ENCODE measurements at places on chromosomes 6 and 20.

DNA sequence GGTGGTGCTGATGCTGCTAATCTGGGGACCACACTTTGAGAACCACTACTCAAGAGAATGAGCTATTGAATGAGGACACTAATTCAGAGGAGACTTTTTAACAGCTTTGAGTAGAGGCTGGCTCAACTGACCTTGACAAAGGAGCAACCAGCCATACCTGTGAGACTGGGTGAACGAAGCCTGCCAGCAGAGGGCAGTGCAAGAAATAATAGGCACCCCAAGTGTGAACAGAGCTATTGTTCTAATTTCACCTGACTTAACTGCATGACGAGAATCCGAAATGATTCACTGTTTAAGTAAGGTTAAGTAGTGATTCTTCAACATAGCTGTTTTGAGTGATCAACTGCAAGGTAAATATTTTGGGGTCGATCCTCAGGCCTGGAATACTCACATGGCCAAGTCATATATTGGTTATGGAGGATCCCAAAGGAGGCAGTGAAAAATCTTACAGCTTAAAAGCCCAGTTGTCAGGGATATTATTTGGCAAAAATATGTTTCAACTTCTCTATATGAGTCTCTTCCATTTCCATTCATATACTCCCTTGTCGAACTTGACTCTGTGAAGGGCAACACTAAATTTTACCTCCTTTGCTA, 550.5 kb upstream of the MARCKS start:
- DNase-seq: peak; percentile 11

GRCh38 chr6:134436950-134437349, 119.0 kb upstream of the SGK1 start:
- DNase-seq: no peak

- no peak for DNase-seq
These were observed 4.5 kb downstream of the LPIN3 start for GRCh38 chr20:41344938-41345728.

DNA sequence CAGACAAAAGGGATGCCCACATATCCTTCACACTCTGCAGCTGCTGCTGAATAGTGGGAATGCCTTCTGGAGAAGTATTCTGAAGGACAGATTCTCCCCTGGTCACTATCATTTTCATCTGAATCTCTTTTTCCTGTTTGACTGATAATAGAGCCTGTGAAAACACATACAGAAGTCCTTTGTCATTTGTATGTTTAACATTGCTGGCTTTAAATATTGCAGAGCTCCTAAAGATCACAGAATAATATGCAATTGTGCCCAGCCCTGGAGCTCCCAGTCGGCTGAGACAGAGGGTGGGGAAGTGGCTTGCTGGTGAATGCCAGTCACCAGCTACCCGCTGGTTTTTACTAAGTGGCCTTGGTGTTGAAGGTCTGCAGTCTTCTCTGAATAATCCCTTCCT, 272.3 kb downstream of the SYNE1 start:
- DNase-seq: no peak

DNA sequence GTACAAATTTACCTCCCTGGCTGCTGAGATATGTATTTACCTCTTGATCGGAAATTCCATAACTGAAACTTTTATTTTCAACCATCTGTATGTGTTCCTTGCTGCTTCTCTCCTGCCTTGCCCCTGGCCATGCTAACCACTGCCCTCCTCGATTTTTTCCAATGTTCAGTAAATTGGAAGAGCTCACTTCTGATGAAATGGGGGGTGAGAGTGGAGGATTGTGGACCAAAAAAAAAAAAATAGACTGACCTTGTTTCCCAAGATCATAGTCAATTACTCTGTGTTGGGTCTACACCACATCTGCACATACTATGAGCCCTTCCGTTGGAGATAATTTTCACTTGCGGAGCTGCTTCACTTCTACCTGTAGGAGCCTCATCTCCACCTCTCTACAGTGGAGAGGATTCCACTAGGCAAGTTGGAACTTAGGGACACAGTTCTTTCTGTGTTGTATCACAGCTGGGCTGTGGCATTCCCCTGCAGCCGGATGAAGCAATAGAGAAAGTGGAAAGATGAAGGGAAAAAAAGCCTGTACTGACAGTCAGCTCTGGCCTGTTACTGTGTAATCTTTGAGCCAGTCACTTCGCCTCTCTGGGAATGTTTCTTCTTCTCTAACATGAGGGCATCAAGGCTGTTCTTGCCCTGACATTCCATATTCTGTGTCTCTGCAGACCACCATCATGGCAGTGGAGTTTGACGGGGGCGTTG, 1.6 kb downstream of the PSMB9 start:
- no peak for DNase-seq

DNA sequence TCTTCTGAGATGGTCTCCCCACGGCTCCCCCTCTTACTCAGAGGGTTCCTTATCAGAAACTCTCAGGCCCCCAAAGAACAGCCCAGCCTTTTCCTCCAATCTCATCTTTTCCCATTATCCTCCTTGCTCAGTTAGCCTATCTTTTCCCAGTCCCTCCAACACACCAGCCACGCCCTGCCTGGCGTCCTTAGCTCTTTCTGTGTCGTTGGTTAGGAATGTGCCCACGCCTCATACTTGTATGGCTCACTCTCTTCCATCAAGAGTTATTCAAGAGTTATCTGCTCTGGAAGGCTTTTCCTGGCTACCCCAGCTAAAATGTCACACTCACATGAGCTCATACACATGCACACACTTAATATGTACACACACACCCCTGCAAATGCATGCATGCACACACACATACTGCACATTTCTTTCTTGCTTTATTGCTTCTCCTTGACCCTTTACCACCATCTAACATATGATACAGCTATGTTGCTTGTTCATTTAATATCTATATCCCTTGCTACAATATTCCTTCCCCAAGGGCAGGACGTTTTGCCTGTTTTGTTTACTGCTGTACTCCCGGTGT, 37.6 kb downstream of the SLC2A10 start:
- DNase-seq: no peak

Data from activated gamma-delta T cell treated with Interleukin-2 at 50 U/mL for 16 hours (primary cell).